Stimulated activated CD8-positive, alpha-beta memory T cell treated with anti-CD3 and anti-CD28 coated beads, Interleukin-4, amount 100 ng/mL, for 24 hours (primary cell): ENCODE measurements at places on chromosomes 6 and 20.

DNA sequence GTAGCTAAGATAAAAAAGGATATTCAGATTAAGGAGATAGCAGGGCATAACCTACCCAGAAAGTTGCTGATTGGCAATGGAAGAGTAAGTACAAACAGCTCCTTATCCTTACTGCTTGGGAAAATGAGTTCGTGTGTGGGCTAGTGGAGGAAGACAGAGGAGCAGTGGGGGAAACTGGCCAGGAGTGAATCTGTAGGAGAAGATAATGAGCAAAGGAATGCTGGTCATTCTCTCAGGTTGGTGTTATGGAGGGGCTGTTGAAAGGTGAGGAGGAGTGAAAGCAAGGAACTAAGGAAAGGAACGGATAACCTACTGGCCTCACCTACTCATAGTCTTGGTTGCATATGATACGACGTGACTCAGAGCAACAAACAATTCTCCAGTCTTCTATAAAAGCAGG is 7.3 kb upstream of the GJB7 start:
- no peak for DNase-seq

- DNase-seq, result no peak
These were observed 139.8 kb upstream of the BACH2 start for GRCh38 chr6:90436403-90436802.

- DNase-seq, result no peak
These were observed 130.5 kb downstream of the MYB start for GRCh38 chr6:135311446-135312200.

DNA sequence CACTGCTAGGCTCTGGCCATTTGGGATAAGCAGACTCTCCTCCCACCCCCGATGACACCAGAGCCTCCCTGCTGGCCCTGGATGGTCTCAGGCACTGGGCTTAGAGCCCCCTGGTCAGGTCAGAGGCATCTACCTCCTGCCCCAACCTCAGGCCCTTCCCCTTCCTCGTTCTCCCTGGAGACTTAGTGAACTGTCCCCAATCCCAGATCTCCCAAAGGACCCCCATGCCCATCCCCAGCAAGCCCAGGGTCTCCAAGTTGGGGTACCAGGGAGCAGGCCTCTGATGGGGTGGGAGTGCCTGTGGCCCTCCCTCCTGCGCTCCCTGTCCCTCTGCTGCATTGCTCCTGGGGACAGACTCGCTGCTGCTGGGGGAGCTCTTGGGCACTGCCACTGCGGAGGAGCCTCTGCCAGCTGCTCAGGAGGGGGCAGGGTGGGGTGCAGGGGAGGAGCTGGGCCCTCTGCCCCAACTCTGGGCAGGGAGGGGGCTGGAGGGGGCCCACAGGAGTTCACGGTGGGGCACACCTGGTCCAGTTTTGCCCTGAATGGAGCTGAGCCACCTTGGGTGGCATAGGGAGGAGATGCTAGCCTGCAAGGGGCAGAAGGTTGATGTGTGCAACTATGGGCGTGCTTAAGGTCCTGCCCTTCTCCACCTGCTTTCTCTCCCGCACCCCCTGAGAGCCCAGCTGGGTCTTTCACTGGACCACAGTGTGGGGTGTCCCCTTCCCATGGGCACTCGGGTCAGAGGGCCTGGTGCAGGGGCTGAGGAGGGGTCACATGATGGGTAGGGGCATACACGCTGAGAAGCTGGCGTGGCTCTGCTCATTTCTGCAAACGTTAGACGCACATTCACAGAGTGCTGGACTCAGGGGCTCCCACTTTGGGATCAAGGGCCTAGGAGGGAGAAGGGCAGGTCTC is 40.4 kb downstream of the SPDEF start:
- DNase-seq, result no peak

DNA sequence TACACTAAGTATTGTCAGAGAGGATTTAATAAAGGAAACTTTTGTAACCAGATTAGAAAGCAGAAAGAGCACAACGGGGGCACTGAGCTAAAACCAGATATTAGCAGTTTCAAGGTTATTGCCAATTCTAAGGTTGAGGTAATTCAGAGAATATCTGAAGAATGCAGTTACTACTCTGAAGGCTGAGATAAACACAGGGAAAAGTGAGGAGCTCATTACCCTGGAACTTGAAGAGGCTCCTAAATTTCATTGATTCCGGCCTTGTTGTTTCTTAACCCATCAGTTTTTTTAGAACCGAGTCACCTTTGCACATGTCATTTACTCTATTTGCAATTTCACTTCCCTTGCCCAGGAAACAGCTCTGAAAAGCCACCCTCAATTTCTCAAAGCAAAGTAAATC is 72.4 kb upstream of the BTBD3 start:
- DNase-seq, result no peak

- no peak for DNase-seq
These were observed 196.1 kb downstream of the LY86 start for GRCh38 chr6:6784514-6785162.

- DNase-seq, result no peak
These were observed 437.2 kb downstream of the BCKDHB start for GRCh38 chr6:80543598-80544222.

DNA sequence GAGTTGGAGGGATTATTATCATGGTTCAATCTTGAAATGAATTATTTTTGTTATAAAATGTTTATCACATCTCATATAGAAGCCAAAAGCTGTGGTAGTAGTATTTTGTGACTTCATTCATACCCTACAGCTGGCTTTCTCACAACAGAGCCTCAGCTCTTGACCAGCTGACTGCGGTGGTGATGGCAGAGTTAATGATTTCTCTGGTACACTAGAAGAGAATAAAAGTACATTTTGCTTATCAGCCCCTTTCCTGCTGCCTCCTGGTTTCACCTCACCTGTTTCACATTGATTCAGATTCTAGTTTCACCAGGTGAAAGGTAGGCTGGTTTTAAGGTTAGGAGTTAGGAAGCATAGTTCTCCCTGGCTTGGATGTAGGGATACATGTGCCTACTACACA is 55.7 kb downstream of the AFG1L start:
- DNase-seq, result no peak

- no peak for DNase-seq
These were observed 204.8 kb downstream of the OTOR start for GRCh38 chr20:16952965-16953364.

DNA sequence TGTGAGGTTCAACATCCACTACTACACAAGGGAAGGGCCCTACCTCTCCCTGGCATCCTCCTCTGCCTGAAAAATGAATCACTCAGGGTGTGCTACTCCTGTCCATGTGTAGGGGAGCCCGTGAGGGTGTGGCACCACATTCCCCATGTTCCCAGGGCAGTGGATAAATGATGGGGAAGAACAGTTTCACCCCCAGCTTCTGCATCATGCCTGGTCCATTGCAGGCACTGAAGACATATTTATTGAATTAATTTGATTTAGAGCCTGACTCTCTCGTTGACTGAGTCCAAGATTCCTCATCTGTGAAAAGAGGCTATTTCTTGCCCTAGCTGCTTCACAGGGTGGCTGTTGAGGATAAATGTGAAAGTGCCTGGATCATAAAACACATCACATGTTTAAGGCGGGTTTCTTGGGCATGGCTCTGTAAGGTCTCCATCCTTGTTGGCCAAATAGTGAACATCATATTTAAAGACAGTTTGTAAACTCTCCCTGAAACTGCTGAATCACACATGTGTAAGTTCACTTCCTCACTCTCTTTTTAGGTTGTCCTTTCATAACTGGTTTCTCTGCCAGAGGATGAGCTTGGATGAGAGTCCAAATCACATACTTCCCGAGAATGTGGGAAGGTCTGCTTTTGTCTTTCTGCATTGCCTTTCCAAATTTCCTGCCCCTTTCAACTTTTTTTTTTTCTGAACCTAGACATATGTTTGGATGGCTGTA is 79.7 kb upstream of the FYN start:
- DNase-seq, result no peak

GRCh38 chr20:45835329-45835765 is 1.7 kb downstream of the SNX21 start:
- no peak for DNase-seq

DNA sequence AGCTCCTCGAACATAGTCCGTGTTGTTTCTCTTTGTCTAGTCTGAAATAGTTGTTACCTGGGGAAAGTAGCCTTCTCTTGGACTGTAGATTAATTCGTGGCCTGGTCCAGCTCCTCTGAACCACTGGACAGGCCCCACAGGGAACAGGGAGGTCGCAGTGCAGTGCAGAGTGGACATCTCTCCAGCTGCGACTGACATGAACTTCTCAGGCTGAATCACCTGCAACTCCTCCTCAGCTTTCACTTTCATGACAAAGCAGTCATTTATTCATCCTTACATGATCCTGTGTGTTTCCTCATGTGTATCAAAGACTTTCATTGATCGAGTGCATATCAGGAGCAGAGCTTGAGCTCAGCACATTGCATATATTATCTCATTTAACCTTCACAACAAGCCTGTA is 19.1 kb upstream of the SIRPG start:
- DNase-seq, result no peak

DNA sequence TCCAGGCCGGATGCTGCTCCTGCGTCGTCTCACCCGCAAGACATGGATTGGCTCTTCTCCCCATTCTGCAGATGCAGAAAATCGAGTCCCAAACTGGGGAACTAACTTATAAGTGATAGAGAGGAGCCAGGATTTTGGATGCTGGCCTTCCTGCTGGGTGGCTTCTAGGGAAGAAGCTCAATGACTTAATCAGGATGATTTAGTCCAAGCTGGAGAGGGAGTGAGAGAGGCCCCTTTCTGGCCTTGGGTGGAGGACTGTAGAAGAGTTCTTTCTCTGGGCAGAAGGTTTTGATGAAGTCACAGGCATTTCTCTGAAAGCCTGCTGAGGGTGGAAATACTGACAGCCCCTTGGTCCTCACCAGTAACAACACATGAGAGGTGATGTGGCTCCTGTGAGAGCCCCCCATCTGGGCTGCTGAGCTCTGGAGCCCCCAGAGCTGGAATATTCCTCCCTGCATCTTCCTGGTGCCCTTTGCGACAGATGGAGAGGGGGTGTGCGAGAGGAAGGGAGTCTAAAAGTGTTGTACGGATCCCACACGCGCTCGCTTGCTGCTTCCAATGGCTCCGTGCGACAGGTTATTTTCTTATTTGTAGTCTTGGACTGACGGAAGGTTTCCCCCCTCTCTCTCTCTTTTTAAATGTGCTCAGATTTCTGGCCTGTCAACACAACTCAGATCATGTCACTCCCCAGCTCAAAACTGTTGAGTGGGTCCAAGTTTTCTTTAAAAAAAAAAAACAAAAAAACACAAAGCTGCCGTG is 3.5 kb downstream of the SIRPA start:
- DNase-seq, result no peak

- no peak for DNase-seq
These were observed 197.6 kb downstream of the DTNBP1 start for GRCh38 chr6:15465212-15465611.

- no peak for DNase-seq
These were observed 177.6 kb downstream of the MAFB start for GRCh38 chr20:40511478-40511877.

GRCh38 chr6:169794317-169795055 is 43.1 kb downstream of the ERMARD start:
- DNase-seq, result no peak

DNA sequence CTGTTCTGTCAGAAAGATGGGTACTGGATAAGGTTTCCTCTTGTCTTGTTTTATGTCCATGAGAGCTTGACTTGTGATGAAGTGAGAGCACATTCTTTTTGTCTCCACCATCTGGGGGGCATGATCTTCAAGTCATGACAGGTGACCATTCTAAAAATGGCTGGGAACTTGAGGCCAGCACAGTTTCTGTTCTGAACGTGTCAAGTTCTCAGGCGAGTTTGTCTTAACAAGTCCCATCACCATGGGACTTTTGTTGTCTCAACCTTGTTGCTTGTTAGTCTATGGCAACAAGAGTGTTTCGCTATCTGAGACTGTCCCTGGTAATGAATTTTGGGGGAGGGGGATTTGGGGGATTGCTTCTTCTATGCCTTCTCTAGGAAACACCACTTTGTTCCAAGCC is 25.6 kb upstream of the ENPP4 start:
- no peak for DNase-seq

- DNase-seq, result no peak
These were observed 34.3 kb upstream of the POU5F1 start for GRCh38 chr6:31204751-31205145.

- DNase-seq, result no peak
These were observed 409.9 kb upstream of the MARCKS start for GRCh38 chr6:113447088-113447831.

DNA sequence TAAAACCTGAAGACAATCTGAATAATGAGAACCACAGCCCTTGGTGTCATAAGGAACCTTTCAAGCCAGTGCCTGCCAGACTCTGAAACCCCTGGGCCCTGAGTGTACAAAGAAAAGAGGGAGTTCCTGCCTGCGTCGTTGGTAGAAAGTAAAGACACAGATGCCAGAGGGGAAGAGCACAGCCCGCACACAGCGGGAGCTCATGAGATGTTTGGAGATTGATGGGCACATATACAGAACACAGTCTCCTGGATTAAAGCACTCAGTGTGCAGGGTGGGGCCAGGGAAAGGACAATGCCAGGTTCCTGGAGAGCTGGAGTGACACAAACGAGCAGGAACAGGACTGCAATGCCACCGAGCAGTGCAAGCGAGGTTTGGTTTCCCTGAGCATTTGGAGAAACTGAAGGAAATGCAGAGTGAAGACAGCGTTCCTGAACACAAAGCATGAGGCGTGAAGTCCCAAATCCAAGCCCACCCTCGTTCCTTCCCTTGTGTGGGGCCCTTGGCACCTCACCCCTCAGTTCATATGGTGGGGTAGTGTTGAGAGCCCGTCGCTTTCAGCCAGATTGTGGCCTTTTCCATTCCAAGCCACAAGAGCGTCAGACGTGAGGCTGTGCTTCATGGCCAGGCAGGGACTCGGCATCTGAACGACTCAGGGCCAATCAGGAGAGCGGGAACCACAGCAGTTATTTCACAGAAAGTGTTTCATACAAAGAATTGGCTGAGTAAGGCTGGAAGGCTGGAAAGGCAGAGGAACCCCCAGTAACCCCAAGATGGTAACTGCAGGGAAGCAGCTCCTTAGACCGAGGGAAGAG is 41.0 kb upstream of the RPS6KA2 start:
- no peak for DNase-seq

- no peak for DNase-seq
These were observed 78.5 kb upstream of the ASF1A start for GRCh38 chr6:118815495-118815894.

GRCh38 chr6:93676581-93676980 is 257.2 kb upstream of the EPHA7 start:
- DNase-seq, result no peak

- no peak for DNase-seq
These were observed 157.0 kb downstream of the UBE3D start for GRCh38 chr6:82908661-82909060.

GRCh38 chr6:89200706-89201215 is 16.4 kb downstream of the GABRR1 start:
- DNase-seq, result no peak

DNA sequence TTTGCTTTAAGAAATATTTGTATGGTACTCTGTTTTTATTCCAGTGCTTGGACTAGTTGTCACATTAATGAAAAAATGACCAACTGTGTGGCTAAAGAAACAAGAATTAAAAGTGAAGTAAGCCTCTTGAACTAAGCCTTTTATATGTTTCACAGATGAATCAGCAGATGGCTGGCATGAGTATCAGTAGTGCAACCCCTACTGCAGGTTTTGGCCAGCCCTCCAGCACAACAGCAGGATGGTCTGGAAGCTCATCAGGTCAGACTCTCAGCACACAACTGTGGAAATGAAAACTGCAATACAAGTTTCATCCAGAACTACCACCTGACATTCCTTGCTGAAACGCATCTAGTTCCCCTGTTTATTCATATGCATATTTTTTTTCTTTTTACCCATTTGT is 96.8 kb downstream of the B3GAT2 start:
- no peak for DNase-seq

GRCh38 chr20:21289651-21290050 is 13.5 kb upstream of the XRN2 start:
- DNase-seq, result no peak
